NCI-H1105 (cell line): ENCODE measurements at places on chromosomes 5 and 9.

DNA sequence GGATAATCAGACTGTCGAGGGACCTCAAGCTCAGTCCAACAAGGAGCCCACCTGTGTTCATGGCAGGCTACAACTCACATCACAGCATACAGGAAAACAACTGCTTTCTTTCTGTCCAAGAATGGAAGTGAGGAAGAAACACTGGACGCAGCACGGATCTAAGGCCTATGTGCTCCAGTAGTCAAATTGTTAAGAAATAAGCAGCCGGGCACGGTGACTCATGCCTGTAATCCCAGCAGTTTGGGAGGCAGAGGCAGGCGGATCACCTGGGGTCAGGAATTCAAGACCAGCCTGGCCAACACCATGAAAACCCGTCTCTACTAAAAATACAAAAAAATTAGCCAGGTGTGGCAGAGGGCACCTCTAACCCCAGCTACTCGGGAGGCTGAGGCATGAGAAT is 427.8 kb downstream of the BNC2 start:
- DNase-seq, result no peak

DNA sequence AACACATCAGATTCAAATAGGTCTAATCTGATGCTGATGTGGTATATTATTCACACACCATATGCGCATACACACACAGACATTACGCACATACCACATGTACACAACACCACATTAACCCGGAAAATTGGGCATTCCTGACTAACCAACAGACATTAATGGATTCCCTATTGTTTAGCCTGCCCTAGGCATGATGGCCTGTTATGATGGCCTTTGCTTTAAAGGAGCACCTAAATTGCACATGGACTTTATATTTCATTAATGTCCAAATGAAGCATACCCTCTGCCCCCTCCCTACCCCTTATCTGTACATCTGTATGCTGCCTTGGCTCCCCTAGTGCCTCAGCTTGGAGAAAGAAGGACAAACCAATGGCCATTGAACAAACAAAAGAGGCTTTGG is 127.7 kb upstream of the PRLR start:
- DNase-seq, result no peak

- DNase-seq, result no peak
Observed at GRCh38 chr9:119689879-119690278, 320.6 kb upstream of the BRINP1 start.

DNA sequence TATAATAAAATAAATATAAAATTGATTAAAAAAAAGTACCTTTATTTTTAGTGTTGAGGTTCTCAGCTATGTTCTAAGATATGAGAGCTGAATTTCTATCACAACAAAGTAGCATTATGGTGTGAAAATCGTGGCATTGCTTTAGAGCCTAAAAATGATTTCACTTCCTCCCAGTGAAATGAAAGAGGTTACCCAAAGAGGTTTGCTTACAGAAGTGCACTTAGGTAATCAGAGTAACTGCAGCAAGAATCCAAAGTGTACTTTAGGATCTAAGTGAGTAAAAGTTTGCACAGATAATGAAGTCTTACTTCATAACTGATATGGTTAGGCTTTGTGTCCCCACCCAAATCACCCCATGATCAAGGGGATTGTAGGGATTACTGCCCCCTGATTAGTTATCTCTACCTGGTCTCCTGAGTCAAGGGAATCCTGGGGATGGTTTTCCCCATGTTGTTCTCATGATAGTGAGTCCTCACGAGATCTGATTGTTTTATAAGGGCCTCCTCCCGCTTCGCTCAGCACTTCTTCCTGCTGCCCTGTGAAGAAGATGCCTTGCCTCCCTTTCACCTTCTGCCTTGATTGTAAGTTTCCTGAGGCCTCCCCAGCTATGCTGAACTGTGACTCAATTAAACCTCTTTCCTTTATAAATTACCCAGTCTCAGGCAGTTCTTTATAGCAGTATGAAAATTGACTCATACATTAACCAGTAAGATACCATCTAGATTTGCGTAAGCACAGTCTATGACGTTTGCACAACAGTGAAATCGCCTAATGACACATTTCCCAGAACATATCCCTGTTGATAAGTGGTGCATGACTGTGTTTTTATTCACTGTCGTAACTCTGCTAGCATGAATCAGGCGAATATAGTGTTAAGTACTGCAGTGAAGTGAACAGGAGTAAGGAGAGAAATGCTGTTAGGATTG is 40.3 kb upstream of the LRRC70 start:
- no peak for DNase-seq

- peak; percentile 92 for DNase-seq
Observed at GRCh38 chr9:121650217-121651007, 1.0 kb upstream of the DAB2IP start.

DNA sequence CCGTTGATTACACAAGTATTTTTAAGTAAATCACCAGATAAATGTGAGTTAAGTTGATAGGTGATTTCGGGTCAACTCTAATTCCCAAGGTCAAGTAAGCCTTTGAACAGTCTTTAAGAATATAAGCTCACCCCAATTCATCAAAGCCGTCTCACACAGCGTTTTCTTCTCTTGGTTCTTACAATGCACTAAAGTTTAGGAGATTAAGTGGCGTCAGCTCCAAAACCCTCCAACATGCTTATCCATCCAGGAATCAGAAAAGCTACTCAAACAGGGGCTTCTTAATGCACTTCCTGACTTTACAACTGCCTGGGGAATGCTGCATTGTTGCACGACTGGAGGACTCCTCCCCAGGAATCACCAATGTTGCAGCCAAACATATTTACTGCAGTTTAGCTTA is 206.2 kb upstream of the EFNA5 start:
- DNase-seq, result no peak

DNA sequence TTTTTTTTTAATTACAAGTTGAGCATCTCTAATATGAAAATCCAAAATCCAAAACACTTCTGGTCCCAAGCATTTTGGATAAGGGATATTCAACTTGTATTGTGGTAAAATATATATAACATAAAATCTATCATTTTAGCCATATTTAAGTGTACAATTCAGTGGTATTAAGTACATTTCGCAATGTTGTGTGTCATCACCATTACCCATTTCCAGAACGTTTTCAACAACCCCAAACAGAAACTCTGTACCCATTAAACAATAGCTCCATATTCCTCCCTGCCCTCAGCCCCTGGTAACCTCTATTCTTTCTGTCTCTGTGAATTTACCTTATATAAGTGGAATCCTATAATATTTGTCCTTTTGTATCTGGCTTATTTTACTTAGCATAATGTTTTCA is 24.9 kb downstream of the TICAM2 start:
- no peak for DNase-seq
